ENCODE measurements at places on chromosomes 2 and 18. TPM values are rescaled to one million over a fixed set of nuclear protein-coding genes. Genes with fewer than 3 reads are reported as not detected.

GRCh38 chr2:54466870-54467269 lies 10.7 kb downstream of the SPTBN1 start:
- DNase-seq = no peak

Gene MYL1
- total RNA-seq = not detected

GRCh38 chr2:191557841-191558240 lies 120.1 kb upstream of the NABP1 start:
- no peak for DNase-seq

GRCh38 chr2:73707058-73707457 lies 30.1 kb downstream of the TPRKB start:
- DNase-seq = no peak

- no peak for DNase-seq
Observed at GRCh38 chr2:164495491-164496223, 125.6 kb downstream of the GRB14 start.

Gene TUBA4B
- not detected for total RNA-seq

DNA sequence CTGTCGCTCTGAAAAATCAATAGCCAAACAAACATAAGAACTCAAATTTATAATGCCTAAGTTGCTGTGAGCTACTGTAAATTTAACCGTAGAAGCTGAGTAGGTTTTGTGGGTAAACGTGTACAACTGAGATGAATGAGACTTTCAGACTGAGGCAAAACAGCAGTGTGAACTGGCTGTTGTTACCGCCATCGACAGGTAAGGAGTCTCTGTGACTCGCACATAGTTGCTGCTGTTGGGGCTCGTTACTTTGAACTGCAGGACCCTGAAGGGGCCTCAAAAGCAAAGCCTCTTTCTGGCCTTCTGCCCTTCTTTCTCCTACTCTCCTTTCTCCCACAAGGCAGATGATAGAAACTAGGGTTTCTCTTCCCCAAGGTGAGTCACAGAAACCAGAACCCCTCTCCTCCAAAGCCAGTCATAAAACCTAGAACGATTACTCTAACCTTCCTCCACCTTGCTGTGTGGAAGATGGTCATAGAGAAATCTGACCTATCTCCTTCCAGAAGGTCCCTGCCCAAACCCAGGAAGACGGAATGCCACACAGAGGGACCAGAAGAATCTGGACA lies 101.2 kb downstream of the DLGAP1 start:
- DNase-seq = no peak

Gene CPO
- total RNA-seq = not detected

- DNase-seq = no peak
Observed at GRCh38 chr2:234722176-234722575, 225.3 kb upstream of the ARL4C start.

DNA sequence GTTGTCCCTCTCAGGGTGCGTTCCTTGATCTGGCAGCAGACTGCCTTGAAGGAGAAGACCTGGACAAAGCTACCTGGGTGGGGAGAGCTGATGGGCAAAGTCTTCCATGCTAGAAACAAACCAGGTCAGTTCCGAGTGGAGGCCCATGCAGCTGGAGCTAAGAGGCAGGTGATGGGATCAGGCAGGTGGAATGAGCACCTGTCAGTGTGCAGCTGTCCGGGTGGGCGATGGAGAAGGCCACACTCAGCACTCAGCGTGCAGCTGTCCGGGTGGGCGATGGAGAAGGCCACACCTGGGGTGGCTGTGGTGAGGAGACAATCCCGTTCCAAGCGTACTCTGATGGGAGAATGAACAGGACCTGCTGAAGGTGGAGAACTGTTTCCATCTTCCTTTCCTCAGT lies 237.3 kb upstream of the MYT1L start:
- no peak for DNase-seq

- no peak for DNase-seq
Observed at GRCh38 chr2:120034027-120034426, 21.1 kb downstream of the EPB41L5 start.

GRCh38 chr18:36867056-36867455 lies 38.1 kb downstream of the KIAA1328 start:
- no peak for DNase-seq

DNA sequence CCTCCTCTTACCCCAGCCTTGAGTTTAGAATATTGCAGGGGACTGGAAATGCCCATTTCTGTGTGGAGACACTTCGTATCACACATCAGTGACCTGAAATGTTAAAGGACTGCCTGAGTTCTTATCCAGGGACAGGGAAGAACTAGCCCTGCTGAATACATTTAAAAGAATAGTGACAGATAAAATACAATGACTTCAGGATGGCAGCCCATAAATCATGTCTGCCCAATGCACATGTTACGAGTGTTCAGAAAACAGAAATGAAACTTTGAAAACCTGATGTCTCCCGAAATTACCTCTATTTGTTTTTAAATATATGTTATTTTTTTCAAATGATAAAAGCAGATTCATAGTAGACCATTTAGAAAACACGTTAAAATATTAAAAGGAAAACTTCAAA lies 22.3 kb upstream of the RAB12 start:
- DNase-seq = no peak

Gene SPEG
- total RNA-seq = not detected

Gene BCL11A
- 0.81 TPM for total RNA-seq

GRCh38 chr18:51135364-51135763 lies 62.1 kb downstream of the MEX3C start:
- no peak for DNase-seq

GRCh38 chr2:89833780-89834117 lies 1142.3 kb downstream of the RPIA start:
- DNase-seq = no peak

- no peak for DNase-seq
Observed at GRCh38 chr2:149000158-149000938, 38.2 kb upstream of the LYPD6B start.

Gene INO80D
- 37.5 TPM for total RNA-seq

Gene B4GALT6
- 23.6 TPM for total RNA-seq

DNA sequence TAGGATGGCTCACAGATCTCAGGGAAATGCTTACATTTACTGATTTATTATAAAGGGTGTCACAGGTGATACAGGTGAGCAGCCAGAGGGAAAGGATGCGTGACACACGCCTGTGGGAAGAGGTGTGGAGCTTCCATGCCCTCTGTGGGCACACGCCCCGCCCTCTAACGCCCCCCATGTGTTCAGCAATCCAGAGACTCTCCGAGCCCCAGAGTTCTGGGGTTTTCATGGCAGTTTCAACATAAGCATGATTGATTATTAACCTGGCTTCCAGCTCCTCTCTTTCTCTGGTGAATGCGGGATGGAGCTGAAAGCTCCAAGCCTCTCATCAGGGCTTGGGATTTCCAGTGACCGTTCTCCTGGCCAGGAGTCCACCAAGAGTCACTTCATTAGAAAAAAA lies 34.3 kb upstream of the ODC1 start:
- no peak for DNase-seq

DNA sequence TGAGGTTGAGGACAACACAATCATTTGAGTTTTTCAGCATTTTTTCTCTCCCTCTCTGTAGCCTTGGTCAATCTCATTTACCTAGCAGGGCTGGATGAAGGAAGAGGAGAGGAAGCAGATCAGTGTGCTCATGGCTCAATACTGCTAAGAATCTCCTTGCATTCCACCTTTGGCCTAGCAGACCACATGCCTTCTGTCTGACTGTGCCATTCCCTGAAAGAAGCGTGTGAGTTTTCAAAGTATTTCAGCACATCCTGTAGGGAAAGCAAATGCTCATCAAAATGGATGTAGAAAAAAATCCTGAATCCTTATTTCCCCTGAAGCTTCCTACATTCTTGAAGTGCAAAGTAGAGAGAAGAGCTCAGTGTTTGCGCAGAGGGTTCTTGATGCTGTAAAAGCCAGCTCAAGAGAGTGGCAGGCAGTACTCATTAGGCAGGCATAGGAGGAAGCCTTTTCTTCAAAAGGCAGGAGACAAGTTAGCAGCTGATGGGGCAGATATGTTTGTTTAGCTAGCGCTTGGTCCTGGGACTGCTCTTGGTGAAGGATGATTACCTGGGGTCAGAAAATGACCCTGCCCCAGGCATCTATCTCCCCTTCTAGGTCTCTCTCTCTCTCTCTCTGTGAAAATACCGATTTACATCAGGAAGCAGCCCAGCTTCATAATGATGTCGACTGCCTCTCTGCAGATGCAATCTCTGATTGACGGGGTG lies 14.4 kb upstream of the PIK3C3 start:
- DNase-seq = no peak

DNA sequence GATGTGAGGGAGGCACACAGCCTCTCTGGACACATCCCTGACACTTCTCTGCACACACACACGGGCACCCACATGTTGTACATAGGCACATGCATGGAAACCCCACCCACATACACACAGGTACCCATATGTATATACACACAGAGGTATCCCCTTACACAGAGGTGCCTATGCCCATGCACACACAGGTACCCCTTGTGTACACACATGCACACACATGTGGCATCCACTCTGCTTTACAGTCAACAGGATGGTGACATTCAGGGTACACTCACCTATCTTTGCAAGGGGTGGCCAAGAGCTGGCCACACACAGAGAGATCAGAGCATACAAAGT lies 59.5 kb downstream of the FAM168B start:
- DNase-seq = peak; percentile 10

GRCh38 chr2:144583381-144583729 lies 63.4 kb upstream of the ZEB2 start:
- no peak for DNase-seq

GRCh38 chr2:175745911-175746310 lies 256.2 kb downstream of the LNPK start:
- DNase-seq = no peak

- DNase-seq = no peak
Observed at GRCh38 chr2:131641414-131642206, 113.9 kb downstream of the CCDC74A start.

Gene PSMA8
- 1.3 TPM for total RNA-seq

DNA sequence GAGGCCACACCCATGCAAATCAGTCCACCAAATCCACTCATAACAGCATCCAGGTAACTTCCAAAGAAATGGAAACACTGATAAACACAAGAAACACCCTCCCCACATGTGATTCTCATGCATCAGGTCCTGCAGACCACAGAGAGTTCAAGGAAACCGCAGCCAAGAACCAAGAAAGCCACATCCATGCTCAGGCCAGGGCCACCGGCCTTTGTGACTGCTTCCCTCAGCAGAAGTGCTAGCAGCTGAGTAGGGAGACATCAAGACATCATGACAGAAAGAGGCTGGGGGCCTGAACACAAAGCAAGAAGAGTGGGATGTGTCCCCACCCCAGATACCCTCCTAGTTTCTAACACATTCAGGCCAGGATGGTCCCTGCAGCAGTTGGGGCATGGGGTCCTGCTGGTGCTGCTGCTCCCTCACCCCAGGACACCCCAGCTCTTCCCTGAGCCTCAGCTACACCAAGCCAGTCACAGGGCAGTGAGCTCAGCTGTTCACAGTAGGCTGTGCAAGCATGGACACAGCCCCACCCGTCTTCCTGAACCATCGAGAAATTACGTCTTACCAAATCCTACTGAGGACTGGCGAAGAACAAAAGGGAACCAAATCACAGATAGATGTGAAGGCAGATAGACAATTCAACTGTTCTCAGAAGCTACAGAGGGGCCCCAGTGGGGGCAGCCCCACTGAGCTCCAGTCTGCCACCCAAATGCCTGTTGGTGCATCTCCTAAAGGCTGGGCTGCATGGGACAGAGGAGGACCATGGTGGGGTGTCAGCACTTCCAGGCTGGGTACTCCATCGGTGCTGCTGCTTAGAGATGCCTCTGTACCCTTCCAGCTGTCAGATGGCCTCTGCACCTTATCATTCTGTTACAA lies 60.9 kb downstream of the HDAC4 start:
- DNase-seq = peak; percentile 74

DNA sequence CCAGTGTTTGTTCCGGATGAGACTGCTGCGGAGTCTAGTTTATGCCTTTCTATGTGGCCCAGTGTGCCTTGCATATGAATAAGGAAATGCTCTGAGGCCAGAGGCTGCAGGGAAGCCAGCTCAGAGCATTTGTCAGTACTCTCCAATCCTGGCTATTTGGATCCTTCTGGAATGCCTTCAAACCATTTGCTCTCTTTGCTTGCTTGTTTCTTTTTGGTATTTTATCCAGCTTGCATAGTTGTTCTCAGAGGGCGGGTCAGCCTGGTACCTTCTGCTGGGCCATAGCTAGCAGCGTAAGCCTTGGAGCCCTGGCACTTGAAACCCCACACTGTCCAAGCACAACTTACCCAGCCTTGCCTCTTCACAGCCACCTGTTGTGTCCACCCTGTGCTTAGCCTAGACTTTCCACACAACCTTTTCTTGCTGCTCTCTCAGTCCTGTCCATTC lies 20.5 kb downstream of the CENPO start:
- no peak for DNase-seq

DNA sequence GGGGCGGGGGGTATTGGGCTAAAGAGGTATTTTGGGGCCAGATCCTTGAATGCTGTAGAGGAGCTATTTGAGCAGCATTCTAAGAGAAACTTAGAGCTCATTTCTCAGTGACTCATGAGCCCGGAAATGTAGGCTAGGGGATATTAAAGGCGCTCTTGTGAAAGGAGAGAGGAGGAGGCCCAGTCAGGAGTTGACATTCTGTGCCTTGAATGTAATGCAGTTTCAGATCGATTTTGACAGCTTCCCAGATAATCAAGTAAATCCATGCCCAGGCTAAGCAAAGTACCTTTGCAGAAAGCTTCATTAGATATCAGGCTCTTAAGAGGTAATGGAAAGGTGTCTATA lies 1.5 kb downstream of the CAB39 start:
- DNase-seq = peak; percentile 64

GRCh38 chr18:49168281-49168985 lies 217.7 kb upstream of the SMAD7 start:
- no peak for DNase-seq

GRCh38 chr2:195121341-195121740 lies 535.7 kb upstream of the SLC39A10 start:
- no peak for DNase-seq

Gene EFR3B
- 0.98 TPM for total RNA-seq

GRCh38 chr2:65292106-65292400 lies 64.4 kb downstream of the ACTR2 start:
- DNase-seq = no peak
